PC-9 (cell line): ENCODE measurements at places on chromosomes 16 and 17. TPM values are rescaled to one million over a fixed set of nuclear protein-coding genes. Genes with fewer than 3 reads are reported as not detected.

DNA sequence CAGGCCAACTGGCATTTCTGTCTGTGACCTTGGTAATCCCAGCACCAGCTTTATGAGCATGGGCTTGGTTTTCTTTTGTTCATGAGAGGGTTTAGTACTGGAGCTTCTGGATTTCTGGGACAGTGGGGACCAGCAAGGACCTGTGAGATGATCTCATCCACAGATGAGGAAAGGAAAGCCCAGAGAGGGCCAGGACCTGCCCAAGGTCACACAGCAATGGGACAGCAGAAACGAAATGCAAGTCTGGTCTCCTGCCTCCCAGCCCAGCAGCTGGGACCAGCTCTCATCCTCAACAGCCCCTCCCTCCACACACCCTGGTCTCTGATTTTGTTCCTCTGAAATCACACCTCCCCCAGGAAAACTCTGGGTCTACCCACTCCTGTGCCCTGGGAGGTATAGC, 7.2 kb downstream of the SPPL2C start:
- DNase-seq: no peak

DNA sequence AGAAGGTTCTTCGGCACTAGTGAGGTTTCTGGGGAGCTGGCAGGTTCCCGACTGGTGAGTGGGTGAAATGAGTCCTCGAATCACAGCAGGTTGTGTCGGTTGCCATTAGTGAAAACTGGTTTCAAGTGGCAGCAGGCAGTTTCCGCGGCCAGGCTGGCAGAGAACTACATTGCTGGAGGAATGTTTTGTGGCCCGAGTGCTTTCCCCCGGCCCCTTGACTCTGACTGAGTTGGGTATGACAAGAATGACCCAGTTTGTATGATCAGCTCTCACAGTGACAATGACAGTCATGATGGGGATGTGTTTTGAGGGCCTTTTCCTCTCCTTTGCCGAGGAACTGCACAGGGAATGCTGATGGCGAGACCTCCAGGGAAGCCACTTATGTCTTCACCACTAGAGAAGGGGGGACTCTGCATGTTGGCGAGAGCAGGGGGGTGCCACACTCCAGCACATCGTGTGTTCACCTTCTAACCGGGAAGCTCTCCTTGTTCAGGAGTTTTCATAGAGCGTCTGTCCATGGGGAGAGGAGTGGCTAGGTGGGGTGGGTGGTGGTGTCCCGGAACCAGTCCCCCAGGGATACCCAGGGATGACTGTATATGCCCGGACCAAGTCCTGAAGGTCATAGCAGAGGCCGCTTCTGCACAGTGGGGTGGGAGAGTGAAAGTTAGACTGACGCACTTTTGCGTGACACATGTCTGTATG, 206.0 kb upstream of the CHMP6 start:
- no peak for DNase-seq

DNA sequence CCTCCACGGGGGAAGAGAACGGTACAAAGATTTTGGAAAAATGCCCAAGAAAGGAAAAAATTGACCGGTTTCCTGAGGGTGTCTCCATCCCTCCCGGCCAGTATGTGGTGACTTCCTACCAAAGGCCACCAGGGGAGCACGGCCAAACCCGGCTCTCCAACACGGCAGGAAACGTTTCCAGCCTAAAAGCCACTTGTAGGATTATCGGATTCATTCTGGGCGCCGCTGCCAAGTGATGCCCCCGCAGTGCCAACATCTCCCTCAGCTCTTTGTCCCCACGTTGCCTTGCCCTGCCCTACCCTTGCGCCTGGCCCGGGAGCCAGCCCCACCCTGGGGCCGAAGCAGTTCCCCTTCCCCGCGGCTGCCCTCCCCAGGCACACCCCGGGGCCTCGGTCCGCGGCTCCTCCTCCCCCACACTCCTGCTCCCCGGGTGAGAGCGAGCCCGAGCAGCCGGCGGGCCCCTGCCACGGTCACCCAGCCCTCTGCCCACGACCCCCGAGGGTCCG, 688 bp downstream of the CRK start:
- peak; percentile 58 for DNase-seq

DNA sequence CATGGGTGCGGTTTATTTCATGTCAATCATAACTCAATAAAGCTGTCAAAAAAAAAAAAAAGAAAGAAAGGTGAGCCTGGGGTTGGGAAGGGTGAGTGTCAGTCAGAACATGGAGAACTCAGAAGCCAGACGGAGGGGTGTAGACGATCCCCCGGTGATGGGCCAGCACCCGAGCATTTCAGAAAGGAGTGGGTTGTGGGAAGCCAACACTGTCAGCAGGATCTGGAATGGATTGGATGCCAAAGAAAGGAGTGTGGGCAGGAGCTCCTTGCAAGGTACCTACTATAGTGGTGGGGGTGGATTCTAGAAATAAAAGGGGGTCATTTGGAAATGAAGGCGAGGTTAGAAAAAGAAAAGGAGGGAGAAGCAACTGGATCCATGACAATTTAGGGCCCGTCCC, 19.8 kb upstream of the SCIMP start:
- DNase-seq: no peak

DNA sequence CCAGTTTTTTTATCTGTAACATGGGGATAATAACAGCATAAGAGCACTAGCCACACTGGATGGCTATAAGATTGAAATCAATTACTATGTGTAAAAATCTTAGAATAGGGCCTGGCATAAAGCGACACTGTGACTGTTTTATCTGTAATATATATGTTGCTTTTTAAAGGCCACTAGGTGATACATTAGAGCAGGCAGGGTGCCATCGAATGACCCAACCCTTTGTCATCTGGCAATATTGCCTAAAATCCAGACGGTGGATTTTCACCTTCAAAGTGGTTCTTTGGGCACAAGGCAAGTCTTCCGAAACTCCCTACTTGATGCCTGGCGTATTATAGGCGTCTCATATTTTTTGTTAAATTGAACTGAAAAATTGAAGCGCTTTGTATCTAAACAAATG, 69.1 kb downstream of the PRKCA start:
- DNase-seq: no peak

- no peak for DNase-seq
These were observed 41.6 kb downstream of the MYO1D start for GRCh38 chr17:32835291-32835761.

DNA sequence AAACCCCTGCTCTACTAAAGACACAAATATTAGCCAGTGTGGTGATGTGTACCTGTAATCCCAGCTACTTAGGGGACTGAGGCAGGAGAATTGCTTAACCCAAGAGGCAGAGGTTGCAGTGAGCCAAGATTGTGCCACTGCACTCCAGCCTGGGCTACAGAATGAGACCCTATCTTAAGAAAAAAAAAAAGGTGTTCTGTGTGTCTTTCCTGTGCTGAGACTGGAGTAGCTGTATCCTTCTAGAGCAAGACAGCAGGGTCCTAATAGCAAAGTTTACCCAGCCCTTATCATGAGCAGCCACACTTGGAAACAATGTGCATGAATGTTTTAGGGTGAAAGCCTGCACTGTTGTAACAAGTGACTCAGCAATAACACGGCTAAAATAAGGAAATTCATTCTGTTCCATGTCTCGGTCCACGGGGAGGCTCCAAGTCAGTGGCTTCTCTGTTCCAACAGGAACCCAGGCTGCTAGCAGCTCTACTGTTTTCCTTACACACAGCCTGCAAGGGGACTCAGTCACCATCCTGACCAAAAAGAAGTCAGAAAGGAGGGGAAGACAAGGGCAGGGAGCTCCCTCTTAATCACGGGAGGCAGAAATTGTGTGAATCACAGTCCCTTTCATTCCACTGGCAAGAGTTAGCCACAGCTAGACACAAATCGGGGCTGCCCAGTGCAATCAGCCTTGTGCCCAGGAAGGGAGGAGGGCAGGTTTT, 7.1 kb upstream of the SLC5A11 start:
- DNase-seq: peak; percentile 53

- DNase-seq: no peak
These were observed 16.4 kb downstream of the CLEC10A start for GRCh38 chr17:7063518-7064094.

GRCh38 chr16:726438-727290, at the start of the genes CCDC78 and HAGHL:
TSS of gene CCDC78 (minus strand) at chr16:726443. CDS start at chr16:726367, 76 bp downstream.
TSS of gene HAGHL (plus strand) at chr16:727106. CDS start at chr16:727510, 404 bp downstream.
- DNase-seq: peak; percentile 75

DNA sequence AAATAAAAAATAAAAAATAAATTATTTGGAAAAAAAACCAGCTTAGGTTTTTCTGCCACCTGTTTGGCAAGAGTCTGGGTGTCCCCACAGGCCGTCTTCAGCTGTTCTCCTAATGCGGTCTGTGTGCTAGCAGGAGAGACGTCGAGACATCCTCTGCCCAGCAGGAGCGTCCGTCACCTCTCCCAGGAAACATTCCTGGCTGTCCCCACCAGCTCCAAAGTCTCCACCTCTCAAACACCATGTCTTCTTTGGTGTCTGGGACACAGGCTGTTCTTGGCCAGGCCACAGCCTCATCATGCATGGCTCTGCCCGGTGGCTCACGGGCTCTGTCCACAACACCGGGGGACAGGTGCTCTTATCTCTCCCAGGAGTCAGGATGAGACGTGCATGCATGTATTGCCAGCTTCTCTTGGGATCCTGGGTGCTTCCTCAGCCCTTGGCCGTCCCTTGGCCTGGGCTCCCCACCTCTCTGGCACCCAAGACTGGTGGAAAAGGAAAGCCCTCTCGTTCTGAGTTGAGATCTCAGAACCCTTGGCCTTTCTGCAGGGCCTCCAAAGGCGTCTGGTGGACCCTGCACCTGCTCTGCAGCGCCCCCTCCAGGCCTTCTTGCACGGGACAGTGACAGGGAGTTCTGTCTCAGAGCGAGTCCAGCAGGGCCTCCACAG, 84.9 kb upstream of the CBX4 start:
- no peak for DNase-seq

DNA sequence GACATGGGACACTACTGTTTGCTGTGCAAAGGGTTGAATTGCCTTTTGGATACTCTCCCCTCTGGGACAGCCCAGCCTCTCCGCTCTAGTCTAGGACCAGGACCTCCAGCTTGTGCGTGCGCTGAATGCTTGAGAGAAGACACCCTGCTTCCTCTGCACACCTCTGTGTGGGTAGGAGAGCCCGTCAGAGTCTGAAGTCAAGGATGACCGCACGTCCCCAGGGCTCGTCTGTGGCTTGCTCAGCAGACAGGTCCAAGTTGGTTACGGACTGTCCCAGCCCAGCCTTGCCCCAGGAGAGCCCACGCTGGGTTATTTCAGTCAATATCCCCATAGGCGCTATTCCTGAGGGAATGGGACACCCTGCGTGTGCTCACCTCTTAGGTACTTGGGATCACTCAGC, 3.7 kb downstream of the C16orf89 start:
- DNase-seq: no peak

- DNase-seq: no peak
These were observed 913 bp upstream of the PRR14 start for GRCh38 chr16:30649725-30650368.

- DNase-seq: no peak
These were observed 143.4 kb upstream of the HS3ST2 start for GRCh38 chr16:22670551-22671041.

DNA sequence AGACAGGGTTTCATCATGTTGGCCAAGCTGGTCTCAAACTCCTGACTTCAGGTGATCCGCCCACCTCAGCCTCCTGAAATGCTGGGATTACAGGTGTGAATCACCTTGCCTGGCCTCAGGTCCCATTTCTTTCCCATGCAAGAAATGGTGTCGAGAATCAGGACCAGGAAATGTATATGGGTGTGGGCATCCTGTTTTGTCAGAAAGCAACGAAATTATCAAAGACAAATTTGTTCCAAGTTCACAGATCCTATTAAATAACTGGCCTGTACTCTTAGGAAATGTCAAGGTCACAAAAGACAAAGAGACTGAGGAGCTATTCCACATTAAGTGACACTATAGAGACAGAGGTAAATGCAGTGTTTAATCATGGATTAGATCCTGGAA, 17.1 kb upstream of the ST6GALNAC1 start:
- peak; percentile 10 for DNase-seq

DNA sequence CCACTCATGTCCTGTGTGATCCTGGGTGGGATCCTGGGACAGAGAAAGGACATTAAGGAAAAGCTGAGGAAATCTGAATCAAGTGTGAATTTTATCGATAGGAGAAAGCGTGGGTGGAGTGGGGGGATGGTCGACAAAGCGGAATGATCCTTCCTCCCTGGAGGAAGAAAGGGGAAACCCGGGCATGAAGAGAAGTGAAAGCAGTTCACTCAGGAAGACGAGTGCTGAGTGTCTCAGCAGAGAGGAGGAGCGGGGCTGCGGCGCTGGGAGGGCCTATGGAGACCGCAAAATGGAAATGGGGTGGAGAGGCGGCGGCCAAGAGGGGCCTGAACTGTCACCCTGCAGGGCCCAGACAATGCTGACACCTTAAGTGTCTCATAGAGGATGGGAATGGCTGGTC, 8.7 kb downstream of the ZDHHC7 start:
- no peak for DNase-seq

- no peak for DNase-seq
These were observed 250.8 kb downstream of the XYLT1 start for GRCh38 chr16:17219991-17220390.

- DNase-seq: no peak
These were observed 57.0 kb upstream of the INTS2 start for GRCh38 chr17:61984821-61985220.

- DNase-seq: no peak
These were observed 5.5 kb upstream of the SLFN12L start for GRCh38 chr17:35542990-35543389.

- DNase-seq: no peak
These were observed 2.7 kb downstream of the RUSF1 start for GRCh38 chr16:31505483-31505882.

GRCh38 chr16:66189951-66190350, 176.5 kb upstream of the CDH5 start:
- no peak for DNase-seq

DNA sequence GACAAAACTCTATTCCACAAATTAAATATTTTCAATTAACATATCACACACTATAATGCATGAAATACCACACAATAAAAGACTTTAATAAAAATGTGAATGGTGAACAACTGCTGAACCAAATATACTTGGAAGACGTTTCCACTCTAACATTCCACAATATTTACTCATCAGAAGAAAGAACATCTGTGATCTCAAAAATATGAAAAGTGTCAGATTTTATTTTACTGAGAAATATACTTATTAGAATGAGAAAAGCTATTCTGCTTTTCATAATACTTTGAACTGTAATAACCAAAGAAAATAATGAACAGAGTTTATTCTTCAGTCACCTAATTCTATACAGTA, 181.8 kb upstream of the AXIN2 start:
- no peak for DNase-seq

DNA sequence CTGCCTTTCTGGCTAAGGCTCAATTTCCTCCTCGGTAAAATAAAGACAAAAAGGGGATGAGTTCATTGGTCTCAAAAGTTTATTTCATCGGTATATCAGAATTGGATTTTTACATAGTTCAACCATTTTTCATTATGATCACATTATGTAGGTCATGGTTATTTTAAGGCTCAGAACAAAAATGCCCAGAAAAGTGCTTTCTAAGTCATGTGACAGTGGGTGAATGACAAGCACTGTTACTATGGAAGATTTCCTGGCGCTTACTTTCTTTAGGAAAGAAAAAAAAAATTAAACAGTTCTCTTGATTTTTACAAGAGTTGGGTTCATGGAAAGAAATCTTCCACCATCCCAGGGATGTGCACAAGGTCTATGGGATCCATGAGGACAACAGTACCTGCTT, 117.9 kb upstream of the CES5A start:
- DNase-seq: no peak

Gene CCL4L2
- total RNA-seq: not detected in 2 replicates

Gene DGKE
- total RNA-seq: 11.0 and 16.2 TPM in 2 replicates

Gene KIF2B
- total RNA-seq: not detected in 2 replicates

Gene TNS4
- 17.4 and 23.5 TPM in 2 replicates for total RNA-seq

Gene MYL4
- total RNA-seq: not detected in 2 replicates

Gene CCL7
- total RNA-seq: not detected in 2 replicates

Gene IGFALS
- total RNA-seq: 0.18 TPM in 1 of 2 replicates, not detected in the other

Gene C17orf50
- total RNA-seq: not detected in 2 replicates

Gene CRLF3
- 12.9 and 14.1 TPM in 2 replicates for total RNA-seq

Gene KCNJ12
- 1.1 and 2.0 TPM in 2 replicates for total RNA-seq

Gene G6PC1
- not detected in 2 replicates for total RNA-seq

Gene CD300A
- not detected in 2 replicates for total RNA-seq
